Mucosa of gallbladder (tissue), 1 donor: ENCODE measurements at places on chromosomes 2 and 18. TPM values are rescaled to one million over a fixed set of nuclear protein-coding genes. Genes with fewer than 3 reads are reported as not detected.

Gene LDLRAD4
- 51.0 TPM for total RNA-seq

Gene RASGRP3
- 7.4 TPM for total RNA-seq

Gene EFR3B
- 1.8 TPM for total RNA-seq

Gene TMEM17
- 3.3 TPM for total RNA-seq

Gene FAM228A
- total RNA-seq: 1.0 TPM

Gene INHBB
- total RNA-seq: 1.1 TPM

Gene ITGB6
- 48.8 TPM for total RNA-seq

Gene NEU4
- 34.8 TPM for total RNA-seq

Gene SCN7A
- total RNA-seq: 9.6 TPM

Gene HSBP1L1
- total RNA-seq: 21.4 TPM

Gene C2orf78
- not detected for total RNA-seq
